ENCODE measurements at places on chromosomes 1 and 21. TPM values are rescaled to one million over a fixed set of nuclear protein-coding genes. Genes with fewer than 3 reads are reported as not detected.

- DNase-seq = peak; percentile 75
Observed at GRCh38 chr1:162847839-162848453, 13.0 kb downstream of the CCDC190 start.

- no peak for DNase-seq
Observed at GRCh38 chr1:168643152-168643551, 66.7 kb downstream of the XCL1 start.

GRCh38 chr1:183242556-183242955 lies 56.5 kb downstream of the LAMC2 start:
- no peak for DNase-seq

- DNase-seq = no peak
Observed at GRCh38 chr1:73593364-73593763, 604.6 kb downstream of the LRRIQ3 start.

- DNase-seq = no peak
Observed at GRCh38 chr1:206829875-206830274, 35.5 kb upstream of the IL20 start.

GRCh38 chr1:233208687-233209086 lies 86.8 kb downstream of the PCNX2 start:
- no peak for DNase-seq

GRCh38 chr21:19420565-19420964 lies 1017.0 kb upstream of the TMPRSS15 start:
- DNase-seq = no peak

GRCh38 chr1:17274186-17275170 lies 25.6 kb downstream of the PADI3 start:
- peak; percentile 76 for DNase-seq

Gene KLHDC7A
- 3.0 TPM for polyA plus RNA-seq

Gene NFASC
- polyA plus RNA-seq = 7.4 TPM

Gene FAM43B
- 0.30 TPM for polyA plus RNA-seq

Gene HTR6
- polyA plus RNA-seq = not detected

Gene AMPD1
- polyA plus RNA-seq = not detected
